Esophagus squamous epithelium (tissue), 5 donors: ENCODE measurements at places on chromosomes 3 and 15. TPM values are rescaled to one million over a fixed set of nuclear protein-coding genes. Genes with fewer than 3 reads are reported as not detected.
A peak's percentile ranks its signal among the peaks of the same experiment; 100 is the strongest.

- DNase-seq: no peak
Observed at GRCh38 chr3:131535596-131535995, 32.8 kb upstream of the MRPL3 start.

- DNase-seq: no peak
Observed at GRCh38 chr3:111769110-111769991, 89.7 kb upstream of the PHLDB2 start.

DNA sequence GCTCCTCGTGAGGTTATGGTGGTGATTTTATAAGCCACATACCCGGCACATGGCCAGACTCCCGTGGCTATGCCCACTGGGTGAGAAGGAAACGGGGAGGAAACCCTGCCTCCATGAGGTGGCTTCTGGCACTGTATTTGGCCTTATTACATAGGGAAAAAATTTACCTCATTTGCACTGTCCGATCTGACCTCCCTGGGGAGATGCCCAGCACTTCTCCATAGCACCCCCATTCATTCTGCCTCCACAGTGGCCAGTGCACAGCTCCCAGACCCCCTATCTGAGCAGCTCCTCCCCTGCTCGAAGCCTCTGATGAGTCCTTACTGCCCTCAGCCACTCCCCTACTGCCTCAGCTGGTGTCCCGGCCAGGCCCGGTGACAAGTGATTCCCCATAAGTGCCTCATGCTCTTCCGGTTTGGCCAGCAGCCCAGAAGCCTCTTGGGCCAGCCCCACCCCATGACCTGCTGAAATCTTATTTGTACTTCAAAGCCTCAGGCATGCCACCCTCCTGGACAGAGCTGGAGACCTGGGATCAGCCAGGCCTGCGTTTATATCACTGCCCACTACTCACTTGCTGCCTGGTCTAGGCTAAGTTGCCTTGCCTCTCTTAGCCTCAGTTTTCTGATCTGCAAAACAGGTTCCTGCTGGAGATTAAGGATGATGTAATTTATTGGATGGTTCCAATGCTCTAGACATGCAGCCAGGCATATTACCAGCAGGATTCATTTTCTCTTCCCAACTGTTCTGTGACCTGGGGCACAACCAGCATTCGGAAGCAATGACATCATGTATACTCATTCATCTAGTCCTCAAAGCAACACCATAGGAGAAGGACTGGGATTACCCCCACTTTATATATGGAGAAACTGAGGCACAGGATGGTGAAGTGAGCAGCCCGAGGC is 30.6 kb upstream of the SLC6A6 start:
- DNase-seq: peak; percentile 17

GRCh38 chr15:58501636-58502188 is 69.9 kb downstream of the LIPC start:
- no peak for DNase-seq

Gene ZNF80
- total RNA-seq: 0.38 TPM

Gene INTS14
- total RNA-seq: 26.5 TPM
